ENCODE measurements at places on chromosomes 2 and 18.

- DNase-seq: no peak
These were observed 50.3 kb downstream of the RPL37A start for GRCh38 chr2:216548901-216549331.

GRCh38 chr2:9333591-9334171 lies 89.6 kb downstream of the ITGB1BP1 start:
- no peak for DNase-seq

DNA sequence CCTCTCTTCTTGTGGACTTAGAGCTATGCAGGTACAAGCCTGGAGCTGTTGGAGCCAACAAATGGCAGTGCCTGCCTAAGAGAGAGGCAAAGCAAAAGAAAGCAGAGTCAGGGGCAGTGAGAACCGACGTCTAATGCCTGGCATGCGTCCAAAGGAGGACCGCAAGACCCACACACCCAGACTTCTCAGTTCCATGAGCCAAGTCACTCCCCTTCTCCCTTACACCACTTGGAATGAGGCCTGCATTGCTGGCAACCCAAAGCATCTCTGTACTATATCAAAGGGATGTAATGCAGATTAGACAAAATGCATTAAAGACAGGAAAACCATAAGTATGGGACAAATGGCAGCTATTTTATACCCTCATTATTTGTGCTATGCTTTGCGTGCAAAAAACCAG lies 49.9 kb upstream of the RNU4ATAC start:
- DNase-seq: no peak

DNA sequence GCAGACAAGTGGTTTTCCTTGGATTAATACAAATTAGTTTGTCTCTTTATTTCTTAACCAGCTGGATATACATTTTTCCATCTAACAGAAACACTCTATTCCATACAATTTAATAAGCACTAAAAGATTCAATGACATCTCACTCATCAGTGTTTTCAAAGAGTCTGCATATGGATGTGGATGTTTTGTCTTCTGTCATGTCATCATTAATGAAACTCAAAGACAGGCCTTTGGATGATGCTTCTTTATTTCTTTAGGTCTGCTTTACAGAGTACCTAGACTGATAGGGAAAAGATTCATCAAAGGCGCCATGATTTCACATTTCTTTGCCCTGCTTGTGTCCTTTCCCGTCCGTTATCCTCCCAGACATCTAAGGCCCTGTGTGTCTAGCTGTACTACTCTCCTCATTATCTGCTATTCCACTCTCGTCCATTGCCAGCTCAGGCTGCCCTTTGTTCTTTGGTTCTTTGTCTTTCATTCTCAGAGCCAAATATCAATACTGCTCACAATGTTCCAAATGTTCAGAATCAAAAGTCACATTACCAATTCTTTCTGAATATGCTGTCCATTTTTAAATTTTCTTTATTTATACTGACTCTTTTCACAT lies 232.3 kb upstream of the CHAC2 start:
- no peak for DNase-seq

Measured in activated naive CD4-positive, alpha-beta T cell treated with anti-CD3 and anti-CD28 coated beads, Interleukin-2, amount 50 U/mL, for 16 hours (primary cell).